ENCODE measurements at places on chromosomes 5 and 9.

DNA sequence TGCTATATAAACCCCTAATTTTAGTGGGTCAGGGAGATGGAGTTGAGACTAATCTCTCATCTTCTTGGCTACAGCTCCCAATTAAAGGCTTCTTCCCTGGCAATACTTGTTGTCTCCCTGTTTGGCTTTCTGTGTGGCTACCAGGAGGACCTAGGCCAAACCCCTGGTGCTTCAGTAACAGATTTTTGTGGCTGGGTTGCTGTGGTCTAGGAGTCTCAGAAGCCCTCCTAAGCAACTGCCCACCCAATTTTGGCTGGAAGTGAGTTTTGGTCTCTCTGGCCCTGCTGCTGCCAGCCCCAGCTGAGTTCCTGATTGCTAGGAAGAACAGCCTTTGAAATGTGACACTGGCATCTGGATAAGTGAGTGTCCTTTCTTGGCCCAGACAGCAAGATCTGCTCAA is 9.8 kb downstream of the RIGI start:
- DNase-seq = no peak

DNA sequence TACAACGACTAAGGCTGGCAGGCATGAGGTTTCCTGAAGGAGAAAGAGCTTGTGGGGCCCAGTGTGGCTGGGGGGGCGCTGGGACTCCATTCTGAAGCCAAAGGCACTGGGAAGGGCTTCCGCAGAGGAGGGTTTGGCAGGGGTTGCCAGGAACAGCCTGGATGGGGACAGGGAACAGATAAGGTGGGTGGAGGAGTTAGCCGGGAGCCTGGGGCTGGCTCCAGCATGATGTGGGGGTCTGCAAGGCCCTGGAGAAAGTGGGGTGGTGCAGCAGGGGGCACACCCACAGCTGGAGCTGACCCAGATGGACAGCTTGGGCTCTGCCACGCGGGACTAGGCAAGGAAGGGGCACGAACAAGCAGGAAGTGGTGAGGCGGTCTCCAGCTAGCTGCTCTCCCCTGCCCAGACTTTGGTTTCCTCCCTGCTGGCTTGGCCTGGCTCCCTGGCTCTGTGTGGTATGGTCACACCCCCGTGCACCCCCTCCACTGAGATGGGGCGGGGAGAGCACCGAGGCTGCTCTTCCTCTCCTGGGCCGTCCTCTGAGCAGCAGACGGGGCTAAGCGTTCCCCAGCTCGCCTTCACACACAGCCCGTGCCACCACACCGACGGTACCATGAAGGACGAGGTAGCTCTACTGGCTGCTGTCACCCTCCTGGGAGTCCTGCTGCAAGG is at the start of gene LTC4S:
Gene LTC4S (plus strand): TSS at position 519 of the 672 bp plus-strand sequence. CDS start 95 bp downstream, at position 614.
- no peak for DNase-seq

- no peak for DNase-seq
Measured at GRCh38 chr5:119330367-119331183, 25.2 kb upstream of the TNFAIP8 start.

DNA sequence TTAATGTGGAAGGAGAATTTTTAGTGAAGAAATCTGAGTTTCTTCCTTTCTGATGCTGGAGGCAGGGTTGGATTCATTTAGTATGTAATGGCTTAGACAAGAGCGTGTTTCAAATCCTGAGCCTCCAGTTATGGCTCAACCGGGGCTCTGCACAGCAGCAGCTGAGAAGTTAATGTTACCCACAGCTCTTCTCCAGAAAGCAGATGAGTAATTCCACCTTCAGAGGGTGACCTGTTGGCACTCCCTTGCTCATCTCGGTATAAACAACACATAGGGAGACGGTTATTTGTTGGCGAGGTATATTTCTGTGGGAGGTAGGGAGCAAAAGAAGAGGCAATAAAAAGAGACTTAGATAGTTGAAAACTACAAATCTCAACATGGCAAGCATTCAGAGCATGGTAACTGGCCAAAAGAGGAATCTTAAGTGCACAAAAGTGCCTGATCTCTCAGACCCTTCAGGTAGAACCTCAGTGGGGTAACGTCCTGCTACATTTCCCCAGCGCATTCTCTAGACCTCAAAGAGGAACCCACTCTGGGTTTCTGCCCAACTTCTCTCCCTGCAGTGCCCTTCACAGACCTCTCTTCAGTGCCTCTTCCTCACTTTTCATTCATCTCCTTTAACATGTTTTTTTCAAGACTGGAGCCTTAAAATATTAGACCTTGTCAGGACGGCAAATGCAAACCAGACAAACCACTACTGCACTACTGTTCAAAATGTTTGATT is 417.5 kb upstream of the ADAMTSL1 start:
- DNase-seq = no peak

GRCh38 chr5:154783774-154784460 is 28.7 kb downstream of the LARP1 start:
- DNase-seq = no peak

DNA sequence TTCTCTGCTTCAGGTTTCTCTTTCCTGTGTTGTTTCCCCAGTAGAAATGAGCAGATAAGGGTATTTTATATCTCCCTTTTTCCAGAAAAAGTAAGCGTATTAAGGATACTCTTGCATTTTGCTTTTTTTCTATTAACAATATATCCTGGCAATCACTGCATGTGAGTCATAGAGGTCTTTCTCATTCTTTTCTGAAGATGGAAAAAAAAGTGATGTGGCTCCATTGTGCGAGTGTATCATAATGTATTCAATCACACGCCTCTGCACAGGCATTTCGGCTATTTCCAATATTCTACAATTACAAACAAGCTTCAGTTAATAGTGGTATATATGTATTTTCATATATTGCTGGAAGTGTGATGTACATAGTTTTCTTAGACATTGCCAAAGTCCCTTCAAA is 155.9 kb downstream of the MED27 start:
- DNase-seq = no peak

GRCh38 chr9:23941051-23941450 is 115.0 kb upstream of the ELAVL2 start:
- no peak for DNase-seq

GRCh38 chr5:73120222-73121118 is at the start of gene TMEM171:
TMEM171 (plus strand) TSS chr5:73120575; CDS start chr5:73123374, 2,799 bp downstream.
- no peak for DNase-seq

- no peak for DNase-seq
Measured at GRCh38 chr9:132108728-132109127, 29.1 kb upstream of the MED27 start.

GRCh38 chr9:27771803-27772545 is 198.7 kb upstream of the C9orf72 start:
- DNase-seq = no peak

DNA sequence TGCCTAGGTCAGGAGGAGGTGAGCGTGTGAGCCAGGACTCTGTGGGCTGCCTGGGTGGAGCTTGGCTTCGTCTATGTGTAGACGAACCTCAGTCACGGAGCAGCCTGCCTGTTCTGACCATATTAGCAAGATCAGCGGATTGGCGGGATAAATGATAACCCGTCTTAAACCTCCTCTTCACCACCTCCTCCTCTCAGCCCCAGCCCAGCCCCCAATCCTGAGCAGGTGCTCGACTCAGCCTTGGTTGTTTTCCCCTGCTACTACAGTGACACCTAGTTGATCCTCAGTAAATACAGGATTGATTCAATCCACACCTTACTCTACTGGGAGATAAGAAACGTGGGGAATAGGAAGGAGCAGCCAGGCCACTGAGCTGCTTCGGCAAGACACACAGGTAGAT is 286.1 kb downstream of the IRX2 start:
- no peak for DNase-seq
